ENCODE measurements at places on chromosomes 13 and 19.

- peak; percentile 43 for DNase-seq
Observed at GRCh38 chr19:56350416-56351045, 35.9 kb upstream of the ZSCAN5A start.

- no peak for DNase-seq
Observed at GRCh38 chr13:20373861-20374260, 141.7 kb upstream of the GJB6 start.

- DNase-seq, result peak; percentile 73
Observed at GRCh38 chr13:43316946-43317353, 293.6 kb downstream of the DNAJC15 start.

GRCh38 chr13:95124959-95125358, 176.3 kb downstream of the ABCC4 start:
- no peak for DNase-seq

DNA sequence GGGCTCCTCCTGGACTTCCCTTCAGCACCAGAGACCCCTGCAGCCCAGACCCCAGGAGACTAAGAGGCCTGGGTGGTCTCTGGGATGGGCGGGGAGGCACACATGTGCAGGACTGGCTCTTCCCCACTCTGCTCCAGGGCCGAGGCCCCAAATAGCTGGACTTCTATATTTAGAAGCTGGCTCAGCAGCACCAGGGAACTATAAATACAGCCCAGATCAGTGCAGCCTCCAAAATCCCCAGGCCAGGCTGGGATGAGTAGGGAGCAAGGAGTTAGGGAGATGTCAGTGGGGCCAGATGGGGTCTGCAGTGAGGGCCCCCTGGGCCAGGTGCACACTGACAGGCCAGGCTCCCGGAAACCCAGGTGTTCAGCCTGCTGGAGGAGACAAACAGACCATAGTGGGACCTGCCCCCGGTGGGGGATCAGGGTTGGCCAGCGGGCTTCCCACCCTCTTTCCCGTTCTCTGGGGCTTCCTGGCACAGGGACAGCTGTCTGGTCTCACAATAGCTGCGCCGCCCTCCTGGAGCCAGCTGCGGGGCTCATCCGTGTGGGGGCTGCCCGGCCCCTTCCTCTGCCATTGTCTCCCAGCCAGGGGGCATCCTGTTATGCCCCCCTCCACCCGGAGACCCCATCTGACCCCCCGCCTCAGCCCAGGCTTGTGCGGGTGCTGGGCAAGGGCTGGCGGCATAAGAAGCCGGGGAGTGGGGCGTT, 5.5 kb upstream of the ADGRE5 start:
- no peak for DNase-seq

- DNase-seq, result peak; percentile 62
Observed at GRCh38 chr13:82963226-82964099, 918.8 kb downstream of the SLITRK1 start.

GRCh38 chr13:48369988-48370387, 42.9 kb downstream of the LPAR6 start:
- DNase-seq, result no peak

DNA sequence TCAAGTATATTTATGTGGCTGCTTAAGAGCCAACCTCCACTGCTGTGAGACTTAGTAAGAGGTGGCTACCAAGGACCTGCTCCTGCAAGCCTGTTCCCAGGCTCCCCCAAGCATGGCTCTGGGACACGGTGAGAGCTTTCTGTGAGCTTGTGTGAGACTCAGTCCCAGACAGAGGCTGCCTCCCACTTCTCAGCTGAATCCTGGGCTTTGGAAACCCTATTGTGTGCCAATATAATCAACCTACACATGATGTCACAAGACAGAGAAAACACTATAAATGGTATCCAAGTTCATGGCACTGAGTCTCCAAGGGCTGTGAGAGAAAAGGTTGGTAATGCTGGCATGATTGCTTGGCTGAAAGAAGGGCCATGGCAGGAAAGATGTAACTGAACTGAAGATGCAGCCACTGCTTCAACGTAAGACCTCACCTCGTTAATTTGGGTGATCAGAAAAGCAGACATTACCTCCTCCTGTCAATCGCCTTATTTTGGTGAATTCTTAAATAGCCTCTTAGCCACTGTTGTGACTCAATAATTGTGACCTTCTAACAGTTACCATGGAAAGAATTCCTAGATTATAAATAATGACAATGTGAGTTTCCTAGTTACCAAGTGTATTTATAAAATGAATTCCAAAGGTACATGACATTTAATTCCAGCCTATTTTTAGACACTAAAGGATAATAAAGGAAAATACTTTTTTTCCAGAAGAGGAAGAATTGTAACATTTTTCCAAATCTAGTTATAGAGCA, 332.0 kb downstream of the IRS2 start:
- DNase-seq, result no peak

- DNase-seq, result peak; percentile 67
Observed at GRCh38 chr13:50677687-50678463, 165.6 kb downstream of the DLEU7 start.

GRCh38 chr13:31048521-31048920, 113.2 kb downstream of the HSPH1 start:
- peak; percentile 49 for DNase-seq

- DNase-seq, result no peak
Observed at GRCh38 chr13:49052813-49053212, 77.1 kb downstream of the FNDC3A start.

GRCh38 chr19:53951436-53951835, 11.3 kb upstream of the CACNG8 start:
- DNase-seq, result no peak

DNA sequence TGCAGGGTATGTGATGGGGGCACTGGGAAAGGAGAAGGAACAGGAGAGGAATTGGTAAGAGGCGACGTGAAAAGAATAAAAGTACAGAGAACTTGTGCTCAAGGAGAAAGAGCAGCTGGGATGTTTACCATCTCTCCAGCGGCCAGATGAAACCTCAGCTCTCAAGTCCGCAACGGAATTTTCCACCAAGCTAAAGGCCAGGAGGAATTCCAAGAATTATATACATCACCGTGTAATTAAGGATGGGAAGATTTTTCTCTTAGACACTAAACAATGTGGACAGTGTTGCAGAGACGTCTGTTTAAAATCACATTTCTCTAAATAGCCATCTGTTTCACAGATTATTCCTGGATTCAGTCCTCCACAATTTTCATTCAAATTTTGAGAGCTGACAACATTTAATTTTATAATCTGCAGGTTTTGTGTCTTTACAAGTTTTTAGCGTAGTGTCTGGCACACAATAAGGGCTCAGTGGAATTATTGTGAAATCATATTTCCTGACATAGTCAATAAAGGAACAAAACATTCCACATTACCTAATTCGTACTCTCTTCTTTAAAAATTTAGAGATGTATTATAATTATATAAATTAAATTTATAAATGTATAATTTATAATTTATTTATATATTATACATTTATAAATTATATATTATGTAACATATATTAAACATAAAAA, 23.0 kb upstream of the USP29 start:
- no peak for DNase-seq

- DNase-seq, result no peak
Observed at GRCh38 chr19:46076031-46076880, 35.5 kb upstream of the IGFL4 start.

DNA sequence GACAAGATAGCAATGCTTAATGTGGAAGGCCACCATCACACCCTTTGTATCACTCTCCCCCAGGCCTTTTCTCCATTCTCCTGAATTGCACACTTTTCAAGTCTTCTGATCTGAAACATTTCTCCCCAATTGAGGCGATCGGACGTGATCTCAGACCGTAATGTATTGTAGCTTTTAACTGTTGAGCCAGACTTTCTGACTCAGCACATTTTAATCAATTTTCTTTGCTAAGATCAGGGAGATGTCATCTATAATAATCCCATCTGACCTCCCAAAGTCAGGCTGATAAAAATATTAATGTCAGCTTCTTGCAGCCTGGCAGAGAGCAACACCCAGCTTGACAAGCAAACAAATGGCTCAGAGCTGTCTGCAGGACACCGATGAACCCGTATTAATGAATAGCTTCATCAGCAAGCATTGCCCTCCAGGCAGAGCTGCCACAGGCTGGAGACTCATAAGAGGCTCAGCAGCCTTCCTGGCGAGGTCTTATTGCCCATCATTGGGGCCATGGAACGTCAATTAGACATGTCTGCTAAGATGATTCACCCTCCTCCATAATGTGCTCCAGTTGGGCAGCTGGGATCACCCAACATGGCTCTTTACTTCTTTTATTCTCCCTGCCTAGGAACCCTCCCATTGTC, 60.2 kb upstream of the UQCRFS1 start:
- DNase-seq, result no peak

- DNase-seq, result no peak
Observed at GRCh38 chr13:111852725-111853518, 214.0 kb upstream of the SOX1 start.

DNA sequence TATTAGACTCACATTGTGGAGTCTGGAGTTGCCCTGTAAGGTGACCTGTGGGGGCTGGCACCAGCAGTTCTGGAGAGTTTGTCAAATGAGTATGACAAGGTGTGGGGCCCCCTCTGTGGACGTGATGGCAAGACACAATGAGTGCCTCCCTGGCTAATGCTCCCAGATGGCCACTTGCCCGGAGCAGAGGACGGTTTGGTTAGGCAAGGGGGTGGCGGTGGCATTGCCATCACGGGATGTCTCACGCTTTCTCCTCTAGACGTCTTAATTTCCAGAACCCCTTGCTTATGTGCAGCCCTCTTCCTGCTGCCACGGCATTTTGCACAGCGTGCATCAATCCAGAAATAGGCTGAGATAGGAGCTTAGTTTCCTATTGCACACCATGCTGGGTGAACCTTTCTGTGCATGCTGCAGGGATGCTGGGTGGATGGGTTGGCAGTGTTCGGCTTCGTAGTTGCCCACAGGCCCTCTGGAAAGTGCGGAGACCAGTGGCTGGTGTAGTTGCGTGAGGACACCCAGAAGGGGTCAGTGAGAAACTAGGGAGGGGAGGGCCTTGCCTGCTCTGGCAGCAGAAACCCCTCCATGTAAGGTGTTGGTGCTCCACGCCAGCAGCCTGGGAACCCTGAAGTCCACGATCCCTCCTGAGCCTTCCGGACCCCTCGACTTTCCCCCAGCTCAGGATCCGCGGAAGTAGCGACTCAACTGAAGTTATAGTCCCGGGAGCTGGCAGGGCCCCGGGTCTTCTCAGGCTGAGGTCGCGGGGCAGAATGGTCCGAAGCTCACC, 18.1 kb upstream of the LRP3 start:
- DNase-seq, result peak; percentile 38

- no peak for DNase-seq
Observed at GRCh38 chr13:40666933-40667621, 636 bp upstream of the FOXO1 start.

GRCh38 chr19:588093-588740, 1.5 kb upstream of the HCN2 start:
- DNase-seq, result peak; percentile 91

DNA sequence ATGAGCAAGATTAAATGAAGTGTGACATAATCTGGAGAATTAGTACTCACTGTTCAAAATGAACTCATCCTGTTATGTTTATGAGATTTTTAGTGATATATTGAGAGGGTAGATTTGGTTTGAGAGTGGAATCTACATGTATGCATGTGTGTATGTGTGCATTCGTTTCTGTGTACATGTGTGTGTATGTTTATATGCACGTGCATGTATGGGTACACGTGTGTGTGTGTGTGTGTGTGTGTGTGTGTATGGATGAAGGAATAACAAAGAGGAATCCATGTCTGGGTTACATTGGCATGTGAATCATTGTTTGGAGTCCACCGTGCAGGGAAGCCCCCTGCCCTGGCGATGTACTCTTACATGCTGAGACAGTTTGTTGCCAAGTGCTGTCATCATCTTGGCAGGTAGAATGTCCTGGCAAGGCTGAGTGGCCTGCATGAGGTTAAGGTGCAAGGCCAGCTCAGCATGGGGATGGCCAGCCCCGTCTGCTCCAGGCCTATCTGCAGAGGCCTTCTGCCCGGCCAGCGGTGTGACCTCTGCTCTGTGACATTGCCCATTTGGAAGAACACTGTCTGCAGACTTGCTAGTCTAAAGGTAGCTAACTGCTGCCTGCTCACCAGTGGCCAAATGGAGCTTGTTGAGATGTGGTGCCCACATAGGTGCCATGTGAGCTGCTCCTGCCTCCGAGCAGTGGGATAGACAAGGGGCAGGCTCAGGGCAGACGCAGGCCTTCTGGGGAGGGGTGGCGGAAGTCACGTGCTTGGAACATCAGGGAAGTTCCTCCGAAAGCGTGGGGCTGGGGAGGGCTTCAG, 222.3 kb downstream of the TEX29 start:
- DNase-seq, result no peak

DNA sequence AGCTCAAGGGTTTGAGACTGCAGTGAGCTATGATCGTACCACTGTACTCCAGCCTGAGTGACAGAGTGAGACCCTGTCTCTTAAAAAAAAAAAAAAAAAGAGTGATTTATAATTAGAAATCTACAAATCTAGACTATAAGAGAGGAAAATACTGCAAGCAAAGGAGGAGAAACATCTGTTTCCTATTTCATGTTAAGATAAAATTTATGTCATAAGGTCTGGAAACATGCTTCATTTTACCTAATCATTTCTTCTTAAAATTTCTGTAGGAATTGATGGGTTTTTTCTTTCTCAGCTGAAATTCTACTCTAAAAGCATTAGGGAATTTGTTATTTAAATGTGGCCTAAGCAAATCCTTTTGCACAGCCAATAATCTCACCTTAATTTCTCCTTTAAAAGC, 53.2 kb downstream of the C13orf42 start:
- no peak for DNase-seq

DNA sequence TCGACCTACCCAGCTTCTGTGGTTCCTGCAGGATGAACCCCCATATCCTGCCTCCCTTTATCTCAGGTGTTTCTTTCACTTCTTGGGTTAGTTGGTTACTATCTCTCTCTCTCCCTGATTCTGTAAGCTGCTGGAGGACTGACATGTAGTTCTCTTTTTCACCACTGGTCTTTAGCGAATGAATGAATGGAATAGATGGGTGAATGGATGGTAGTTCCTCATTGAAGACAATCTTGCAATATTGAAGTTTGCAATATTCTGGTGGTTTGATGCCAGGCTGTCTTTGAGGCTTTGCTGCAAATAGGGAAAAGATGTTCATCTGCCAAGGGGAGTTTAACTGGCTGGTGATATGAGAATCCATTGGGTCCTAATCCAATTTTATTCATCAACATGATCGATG, 120.2 kb downstream of the UBL3 start:
- no peak for DNase-seq

DNA sequence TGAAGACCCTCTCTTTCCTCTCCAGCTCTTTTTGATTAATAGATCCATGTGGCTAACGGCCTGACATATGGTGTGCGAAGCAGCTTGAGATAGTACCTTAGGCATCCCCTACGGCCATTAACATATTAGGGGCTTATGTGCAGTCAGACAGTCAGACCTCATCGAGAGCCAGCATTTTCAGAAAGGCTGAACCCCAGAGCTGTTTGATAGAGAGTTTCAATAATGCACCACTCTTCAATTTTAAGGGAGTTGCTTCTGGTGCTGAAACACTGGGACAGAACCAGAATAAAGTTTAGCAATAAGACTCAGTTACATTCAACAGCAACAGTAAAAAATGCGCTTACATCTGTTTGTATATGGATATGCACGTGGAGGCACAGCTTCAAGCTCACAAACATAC, 10.8 kb downstream of the POU4F1 start:
- DNase-seq, result no peak

DNA sequence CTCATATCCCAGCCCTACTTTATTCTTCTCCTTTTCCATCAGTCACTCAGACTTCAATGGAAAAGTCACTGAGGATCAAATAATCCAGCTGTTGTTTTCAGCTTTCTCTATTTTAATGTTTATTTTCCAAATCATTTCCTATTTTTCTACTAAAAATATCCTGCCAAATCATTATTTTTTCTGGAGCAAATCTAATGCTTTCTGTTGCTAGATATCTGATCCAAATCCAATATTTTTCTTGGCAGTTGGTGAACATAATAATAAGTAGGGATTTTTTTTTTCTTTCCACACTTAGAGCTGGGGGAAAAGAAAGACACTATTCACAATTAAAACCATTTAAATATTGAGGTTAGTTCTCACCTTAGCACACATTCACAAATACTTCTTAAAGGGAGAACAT, 656.1 kb downstream of the DACH1 start:
- no peak for DNase-seq

Data from EL (cell line).